ENCODE measurements at places on chromosomes 6 and 20.

- DNase-seq = no peak
Measured at GRCh38 chr6:20427856-20428255, 26.2 kb downstream of the E2F3 start.

DNA sequence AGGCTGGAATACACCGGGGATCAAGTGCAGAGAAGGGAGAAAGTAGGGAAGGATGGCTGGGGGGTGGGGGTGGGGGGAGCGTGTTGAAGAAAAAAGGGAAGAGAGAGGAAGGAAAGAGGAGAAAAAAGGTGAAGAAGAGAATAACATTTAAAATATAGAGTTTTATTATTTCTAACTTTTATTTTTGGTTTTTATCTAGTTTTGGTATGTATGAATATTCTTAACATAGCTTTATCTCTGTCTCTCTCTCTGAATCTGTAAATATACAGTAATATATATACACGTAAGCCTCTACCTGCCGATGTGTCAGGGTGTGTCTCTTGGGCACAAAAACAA lies 30.0 kb downstream of the HLA-F start:
- DNase-seq = no peak

GRCh38 chr20:63066506-63067265 lies 59.9 kb upstream of the BHLHE23 start:
- DNase-seq = no peak

GRCh38 chr6:87742106-87742505 lies 40.1 kb upstream of the AKIRIN2 start:
- DNase-seq = no peak

DNA sequence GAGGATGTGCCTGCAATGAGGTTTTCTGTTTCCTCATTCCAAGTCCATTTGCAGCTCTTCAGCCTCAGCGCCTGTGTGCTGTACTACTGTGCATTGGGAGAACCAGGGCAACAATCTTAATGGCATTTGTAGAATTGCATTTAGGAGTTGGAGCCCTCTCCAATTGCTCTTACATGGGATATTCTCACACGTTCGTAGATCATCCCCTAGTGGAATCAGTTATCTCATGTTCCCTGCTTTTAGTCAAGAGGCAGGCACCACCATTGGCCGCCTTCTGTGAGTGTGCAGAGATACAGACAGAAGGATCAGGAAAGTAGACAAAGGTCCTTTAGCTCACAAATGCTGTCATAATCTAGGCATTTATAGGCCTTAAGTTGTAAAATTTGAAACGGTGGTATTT lies 84.2 kb upstream of the RGS17 start:
- no peak for DNase-seq

GRCh38 chr20:62040381-62040922 lies 25.2 kb downstream of the TAF4 start:
- DNase-seq = no peak
